Liver (tissue), 10 donors: ENCODE measurements at places on chromosomes 6 and 20. TPM values are rescaled to one million over a fixed set of nuclear protein-coding genes. Genes with fewer than 3 reads are reported as not detected.

- DNase-seq = no peak
Measured at GRCh38 chr6:170346649-170347048, 40.1 kb downstream of the FAM120B start.

DNA sequence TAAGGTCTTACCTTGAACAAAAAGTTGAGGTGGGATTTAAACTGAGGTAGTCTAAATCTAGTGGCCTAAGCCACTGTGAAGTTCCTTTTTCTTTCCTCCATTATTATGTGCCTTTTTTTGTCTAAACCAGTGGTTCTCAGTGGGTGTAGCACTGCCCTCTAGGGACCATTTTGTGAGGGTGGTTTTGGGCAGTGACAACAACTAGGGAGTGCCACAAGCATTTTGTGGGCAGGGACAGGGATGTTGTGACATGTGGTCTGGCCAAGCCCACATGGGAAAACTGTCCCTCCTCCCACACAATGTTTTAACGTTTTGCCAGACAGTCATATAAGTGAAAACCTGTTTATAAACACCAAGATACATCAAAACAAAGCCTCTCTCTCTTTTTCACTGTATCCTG lies 899.4 kb upstream of the FLRT3 start:
- no peak for DNase-seq

The GUCA1A gene
- polyA plus RNA-seq = not detected

GRCh38 chr6:148455674-148456558 lies 113.3 kb downstream of the SASH1 start:
- DNase-seq = no peak

The ARFGEF3 gene
- polyA plus RNA-seq = 0.06 TPM

The OR12D3 gene
- polyA plus RNA-seq = not detected

The LATS1 gene
- 2.8 TPM for polyA plus RNA-seq

GRCh38 chr6:107652526-107653182 lies 162.7 kb downstream of the SOBP start:
- DNase-seq = no peak

The SPATA25 gene
- polyA plus RNA-seq = 0.43 TPM

DNA sequence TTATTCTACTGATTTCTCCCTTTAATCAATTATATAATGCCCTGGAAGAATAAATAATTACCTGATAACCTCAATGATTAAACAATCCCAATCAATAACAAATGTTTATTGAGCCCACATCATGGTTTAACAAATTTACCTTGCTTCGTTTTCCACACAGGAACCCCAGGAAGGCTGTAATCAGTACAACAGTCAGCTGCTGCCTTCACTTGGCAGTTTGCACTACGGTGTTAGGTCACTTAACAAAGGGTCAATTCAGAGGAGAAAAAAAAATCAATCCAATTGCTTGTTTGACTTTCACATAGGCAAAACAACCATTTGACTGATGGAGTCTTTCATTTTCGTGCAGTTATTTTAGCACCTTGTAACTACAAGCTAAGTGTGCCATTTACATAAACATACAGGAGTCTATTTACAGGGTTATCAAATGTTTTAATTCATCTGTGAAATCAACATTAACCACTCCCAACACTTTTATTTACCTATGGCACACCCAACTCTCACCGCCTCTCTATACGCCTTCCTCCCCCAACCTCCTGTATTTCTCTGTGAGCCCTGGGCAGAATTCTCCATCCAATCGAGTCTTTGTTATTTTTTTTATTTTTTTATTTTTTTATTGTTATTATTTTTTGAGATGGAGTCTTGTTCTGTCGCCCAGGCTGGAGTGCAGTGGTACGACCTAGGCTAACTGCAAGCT lies 140.4 kb upstream of the TAB2 start:
- DNase-seq = no peak

DNA sequence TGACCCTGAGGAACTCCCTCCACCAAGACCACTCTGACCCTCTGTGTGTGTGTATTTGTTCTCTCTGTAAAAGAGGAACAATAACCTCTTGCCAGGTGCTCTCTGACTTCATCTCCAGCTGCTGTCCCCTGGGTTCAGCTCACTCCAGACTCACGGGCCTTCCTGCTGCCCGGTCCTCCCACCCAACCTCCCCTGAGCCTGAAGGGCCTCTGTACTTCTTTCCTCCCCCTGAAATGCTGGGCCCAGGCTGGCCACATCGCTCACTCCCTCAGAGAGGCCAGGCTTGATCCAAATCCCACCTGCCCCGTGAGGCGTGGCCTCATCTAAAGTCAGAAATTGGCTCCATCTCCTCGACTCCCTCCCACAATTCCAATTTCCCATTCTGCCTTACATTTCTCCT lies 202.4 kb downstream of the PRKN start:
- no peak for DNase-seq

- no peak for DNase-seq
Measured at GRCh38 chr6:132818404-132819359, 4.3 kb downstream of the RPS12 start.

The HLA-DPA1 gene
- polyA plus RNA-seq = 12.0 TPM

DNA sequence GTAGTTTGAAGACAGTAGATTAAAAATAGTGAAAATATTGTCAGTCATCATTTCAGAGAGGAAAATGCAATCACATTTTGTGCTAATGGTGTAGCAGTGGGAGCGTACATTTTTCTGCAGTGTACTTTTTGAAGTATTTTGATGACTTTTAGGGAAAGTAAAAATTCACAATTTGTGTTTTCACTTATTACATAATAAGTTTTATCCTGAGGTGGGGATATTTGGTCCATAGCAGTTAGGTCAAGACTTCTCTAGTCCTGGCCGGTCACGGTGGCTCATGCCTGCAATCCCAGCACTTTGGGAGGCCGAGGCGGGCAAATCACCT lies 122.3 kb downstream of the SASH1 start:
- no peak for DNase-seq

The NKX2-4 gene
- polyA plus RNA-seq = not detected

GRCh38 chr6:54768494-54768893 lies 78.1 kb upstream of the FAM83B start:
- DNase-seq = no peak

DNA sequence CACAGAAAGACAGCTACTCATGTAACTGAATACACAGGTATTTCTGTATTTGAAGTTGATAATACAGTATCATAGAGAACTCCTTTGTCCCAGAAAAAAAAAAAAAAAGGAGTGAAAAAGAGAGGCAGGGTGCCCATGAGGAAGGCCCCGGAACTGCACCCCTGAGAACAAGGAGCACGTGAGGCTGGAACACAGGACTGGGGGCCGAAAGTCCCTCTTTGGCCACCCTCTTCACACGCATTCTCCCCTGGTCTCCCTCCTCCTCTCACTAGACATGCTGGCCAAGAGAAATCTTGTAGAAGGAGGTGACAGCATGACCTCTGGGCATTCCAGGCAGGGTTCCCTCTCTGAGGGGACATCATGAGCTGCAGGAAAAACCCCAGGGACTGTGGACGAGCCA lies 62.7 kb upstream of the TRAF3IP2 start:
- no peak for DNase-seq

GRCh38 chr20:45467861-45468260 lies 1.7 kb upstream of the WFDC2 start:
- DNase-seq = no peak
